ENCODE measurements at places on chromosomes 2 and 18. TPM values are rescaled to one million over a fixed set of nuclear protein-coding genes. Genes with fewer than 3 reads are reported as not detected.

FBLN7 gene
- 0.04 TPM for total RNA-seq

CD8B gene
- total RNA-seq: not detected

RTP5 gene
- not detected for total RNA-seq

EPB41L5 gene
- total RNA-seq: 15.2 TPM

TCF7L1 gene
- total RNA-seq: 7.1 TPM

MEX3C gene
- 66.5 TPM for total RNA-seq

DNA sequence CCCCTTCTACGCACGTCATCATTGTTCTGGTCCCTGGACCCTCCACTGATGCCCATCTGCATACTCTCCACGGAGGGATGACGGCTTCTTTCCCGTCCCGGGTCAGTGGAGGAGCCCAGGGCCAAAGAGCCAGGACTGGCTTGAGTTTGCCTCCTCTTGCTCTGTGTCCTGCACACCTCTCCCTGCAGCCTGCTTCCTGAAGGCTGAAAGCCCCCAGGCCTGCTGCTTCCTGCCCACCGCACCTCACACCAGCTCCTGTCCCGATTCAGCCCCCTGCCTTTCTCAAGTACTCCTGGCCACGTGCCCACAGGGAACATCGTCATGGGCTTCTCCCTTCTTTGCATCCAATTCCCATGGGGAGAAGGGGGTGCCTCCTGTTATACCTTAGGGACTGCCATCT is 7.1 kb downstream of the ADCY3 start:
- DNase-seq: no peak

GRCh38 chr2:230664128-230664527 is 48.5 kb upstream of the CAB39 start:
- DNase-seq: no peak

GRCh38 chr2:241750076-241750840 is 15.8 kb downstream of the D2HGDH start:
- no peak for DNase-seq

DNA sequence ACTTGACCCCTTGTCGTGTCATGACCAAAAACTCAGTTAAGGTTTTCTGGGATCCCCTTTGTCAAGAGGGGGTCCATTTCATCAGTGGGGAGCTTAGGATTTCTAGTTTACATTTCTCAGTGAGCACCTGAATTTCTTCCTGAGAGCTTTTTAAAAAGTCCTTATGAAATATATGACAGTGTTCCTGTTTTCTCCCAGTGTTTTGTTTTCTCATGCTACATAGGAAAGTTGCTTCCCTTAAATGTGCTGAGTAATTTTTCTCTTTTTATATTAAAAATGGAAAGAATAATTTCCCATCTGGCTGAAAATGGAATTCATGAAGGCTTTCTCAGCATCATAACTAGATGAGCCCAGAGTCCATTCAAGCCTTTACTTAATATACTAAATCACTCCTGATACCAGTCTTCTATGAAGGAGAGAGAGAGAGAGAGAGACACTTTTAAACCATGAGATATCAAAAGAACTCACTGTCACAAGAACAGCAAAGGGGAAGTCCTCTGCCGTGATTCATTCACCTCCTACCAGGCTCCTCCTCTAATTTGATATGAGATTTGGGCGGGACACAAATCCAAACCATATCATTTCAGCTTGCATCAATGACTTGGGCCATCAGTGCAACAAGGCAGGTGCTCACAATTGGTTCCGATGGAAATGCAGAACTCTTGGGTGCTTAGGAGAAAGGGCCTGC is 61.1 kb downstream of the XRCC5 start:
- no peak for DNase-seq

DNA sequence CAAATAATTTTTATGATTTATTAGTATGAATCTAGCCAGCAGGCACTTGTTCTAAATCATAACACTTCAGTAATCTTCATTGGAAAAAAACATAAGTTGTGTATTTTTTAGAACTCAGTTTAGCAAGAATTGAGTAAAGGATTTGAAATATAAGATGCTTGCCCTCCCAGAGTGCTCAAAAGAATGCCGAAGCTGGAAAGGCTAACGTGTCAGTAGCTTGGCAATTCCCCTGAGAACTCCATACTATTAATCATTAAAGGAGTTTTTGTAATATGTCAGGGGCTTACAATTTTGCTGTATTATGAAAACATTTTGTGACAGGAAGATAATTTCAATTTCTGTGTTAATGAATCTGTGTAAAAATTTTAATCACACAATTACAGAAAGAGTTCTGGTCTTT is 122.7 kb downstream of the GULP1 start:
- DNase-seq: no peak

GRCh38 chr18:49884465-49884864 is 71.1 kb upstream of the ACAA2 start:
- DNase-seq: no peak

- no peak for DNase-seq
These were observed 21.3 kb downstream of the SCN1A start for GRCh38 chr2:166106431-166107015.

DNA sequence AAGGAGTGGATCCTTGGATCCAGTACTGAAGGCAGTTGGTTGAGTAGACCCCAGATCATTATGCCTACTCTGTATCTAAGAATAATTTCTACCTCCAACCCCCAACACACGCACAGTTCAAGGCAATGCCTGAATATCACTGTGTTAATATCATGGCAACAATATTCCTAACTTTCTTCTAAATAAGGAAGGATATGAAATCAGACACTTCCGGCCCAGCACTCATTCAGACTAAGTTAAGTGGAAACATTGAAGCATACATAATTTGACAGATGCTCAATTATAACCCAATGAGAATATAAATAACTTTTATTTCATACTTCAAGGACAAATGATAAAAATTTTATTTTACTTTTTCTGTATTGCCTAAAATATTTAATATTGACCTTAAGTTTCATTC is 153.6 kb upstream of the COL3A1 start:
- no peak for DNase-seq
